ENCODE measurements at places on chromosomes 12 and 14. TPM values are rescaled to one million over a fixed set of nuclear protein-coding genes. Genes with fewer than 3 reads are reported as not detected.

Gene PIANP
- 29.7 TPM for polyA plus RNA-seq

Gene COX8C
- polyA plus RNA-seq: not detected

Gene KCNJ8
- polyA plus RNA-seq: 3.9 TPM

Gene DCN
- 5.3 TPM for polyA plus RNA-seq

Gene BDKRB2
- polyA plus RNA-seq: not detected

Gene GRIP1
- polyA plus RNA-seq: 6.8 TPM

Gene LRCOL1
- not detected for polyA plus RNA-seq

Gene OR4E2
- polyA plus RNA-seq: not detected

Gene MFAP5
- polyA plus RNA-seq: not detected

Gene PPP4R3A
- 10.4 TPM for polyA plus RNA-seq

Gene EPYC
- not detected for polyA plus RNA-seq

Gene CIDEB
- polyA plus RNA-seq: 3.6 TPM

Gene CCDC38
- not detected for polyA plus RNA-seq

Gene YEATS4
- polyA plus RNA-seq: 31.2 TPM

Gene EMC9
- 21.2 TPM for polyA plus RNA-seq

Gene RBP5
- polyA plus RNA-seq: 1.4 TPM

Gene AQP2
- not detected for polyA plus RNA-seq

Gene GLIPR1L2
- polyA plus RNA-seq: 10.5 TPM

Gene RIMBP2
- polyA plus RNA-seq: 7.0 TPM

Gene SYNDIG1L
- not detected for polyA plus RNA-seq

Gene KLRC3
- polyA plus RNA-seq: 0.95 TPM

Gene SLC38A2
- 31.7 TPM for polyA plus RNA-seq

Gene POTEG
- polyA plus RNA-seq: not detected

Gene TAS2R9
- polyA plus RNA-seq: not detected

Gene KRT80
- polyA plus RNA-seq: not detected

Gene FSCB
- polyA plus RNA-seq: not detected
